RWPE2 (cell line): ENCODE measurements at places on chromosomes 6 and 20.

GRCh38 chr20:32433311-32434021, 75.3 kb downstream of the ASXL1 start:
- peak; percentile 75 for DNase-seq

DNA sequence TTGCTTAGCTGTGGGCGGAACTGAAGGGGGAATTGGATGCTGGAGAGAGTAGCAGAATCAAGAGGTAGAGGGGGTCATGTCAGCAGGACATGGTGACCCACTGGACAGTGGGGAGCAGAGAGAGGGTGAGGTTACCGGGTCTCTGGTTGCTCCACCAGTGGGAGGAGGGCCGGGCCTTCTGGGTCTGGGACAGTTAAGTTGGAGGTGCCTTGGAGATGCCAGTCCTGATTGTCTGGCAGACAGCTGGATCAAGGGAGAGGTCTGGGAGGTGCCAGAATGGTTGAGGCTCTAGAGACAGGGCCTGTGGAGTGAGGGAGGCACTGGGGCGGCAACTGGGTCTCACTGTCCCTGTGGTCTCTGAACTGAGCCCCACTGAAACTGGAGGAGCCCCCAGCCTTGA, 24.6 kb downstream of the MANBAL start:
- peak; percentile 84 for DNase-seq

DNA sequence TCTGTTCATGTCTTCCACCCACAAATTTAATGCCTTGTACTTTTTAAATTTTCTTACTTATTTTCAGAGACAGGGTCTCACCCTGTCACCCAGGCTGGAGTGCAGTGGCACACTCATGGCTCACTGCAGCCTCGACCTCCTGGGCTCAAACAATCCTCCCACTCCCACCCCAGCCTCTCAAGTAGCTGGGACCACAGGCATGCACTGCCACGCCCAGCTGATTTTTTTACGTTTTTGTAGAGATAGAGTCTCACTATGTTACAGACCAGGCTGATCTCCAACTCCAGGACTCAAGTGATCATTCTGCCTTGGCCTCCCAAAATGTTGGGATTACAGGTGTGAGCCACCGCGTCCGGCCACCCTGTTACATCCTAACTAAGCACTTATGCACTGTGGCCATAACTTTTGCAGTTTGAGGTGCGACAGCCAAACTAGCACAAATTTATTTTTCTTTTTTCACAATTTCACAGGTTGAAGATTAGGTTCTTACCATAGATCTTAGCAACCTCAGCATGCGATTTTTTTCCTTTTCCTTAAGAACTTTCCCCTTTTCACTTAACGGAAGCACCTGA, 92.1 kb downstream of the EPB41L2 start:
- no peak for DNase-seq

DNA sequence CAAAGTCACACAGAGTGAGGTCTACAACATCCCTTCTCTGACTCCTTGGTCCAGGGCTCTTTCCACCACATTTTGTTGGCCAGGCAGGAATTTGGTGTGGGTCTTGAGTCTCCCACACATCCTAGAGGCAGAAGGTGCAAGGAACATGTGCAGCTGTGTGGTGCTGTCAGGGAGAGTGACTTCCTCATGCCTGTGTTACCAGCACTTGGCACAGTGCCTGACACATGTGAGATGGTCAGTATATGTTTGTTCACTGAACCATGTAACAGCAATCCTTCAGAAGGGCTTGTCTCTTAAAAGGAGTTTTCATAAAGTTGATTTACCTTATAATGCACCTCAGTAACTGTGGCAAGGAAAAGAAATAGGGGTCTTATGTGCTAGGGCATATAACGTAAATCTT, 168.5 kb downstream of the CDC5L start:
- no peak for DNase-seq

DNA sequence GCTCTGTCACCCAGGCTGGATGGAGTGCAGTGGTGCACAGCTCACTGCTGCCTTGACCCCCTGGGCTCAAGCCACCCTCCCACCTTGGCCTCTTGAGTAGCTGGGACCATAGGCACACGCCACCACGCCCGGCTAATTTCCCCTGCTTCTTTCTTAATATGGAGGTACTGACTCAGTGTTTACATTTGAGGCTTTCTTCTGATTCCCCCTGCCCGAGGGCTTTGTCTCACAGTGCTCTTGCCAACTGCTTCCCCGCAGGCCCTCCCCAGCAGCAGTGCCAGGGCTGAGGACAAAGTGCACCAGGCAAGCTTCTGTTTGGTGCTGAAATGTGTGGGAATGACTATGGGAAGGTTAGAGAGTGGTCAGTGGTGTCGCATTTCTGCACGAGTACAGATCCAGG, 34.8 kb downstream of the NR2E1 start:
- DNase-seq, result peak; percentile 71
